Smooth muscle cell of trachea (primary cell): ENCODE measurements at places on chromosomes 7 and 10. TPM values are rescaled to one million over a fixed set of nuclear protein-coding genes. Genes with fewer than 3 reads are reported as not detected.

GBX1 gene
- not detected in 2 replicates for total RNA-seq

ARHGAP12 gene
- total RNA-seq, result 53.3 and 70.8 TPM in 2 replicates

MLXIPL gene
- total RNA-seq, result 0.66 TPM in 1 of 2 replicates, not detected in the other

IQUB gene
- total RNA-seq, result 0.83 and 1.2 TPM in 2 replicates
